Right atrium auricular region (tissue), 2 donors: ENCODE measurements at places on chromosomes 4 and X. TPM values are rescaled to one million over a fixed set of nuclear protein-coding genes. Genes with fewer than 3 reads are reported as not detected.

CPE gene
- total RNA-seq: 93.6 TPM

ODAM gene
- total RNA-seq: not detected

MUC7 gene
- total RNA-seq: not detected

STATH gene
- total RNA-seq: not detected

SHISA3 gene
- 15.5 TPM for total RNA-seq

DNA sequence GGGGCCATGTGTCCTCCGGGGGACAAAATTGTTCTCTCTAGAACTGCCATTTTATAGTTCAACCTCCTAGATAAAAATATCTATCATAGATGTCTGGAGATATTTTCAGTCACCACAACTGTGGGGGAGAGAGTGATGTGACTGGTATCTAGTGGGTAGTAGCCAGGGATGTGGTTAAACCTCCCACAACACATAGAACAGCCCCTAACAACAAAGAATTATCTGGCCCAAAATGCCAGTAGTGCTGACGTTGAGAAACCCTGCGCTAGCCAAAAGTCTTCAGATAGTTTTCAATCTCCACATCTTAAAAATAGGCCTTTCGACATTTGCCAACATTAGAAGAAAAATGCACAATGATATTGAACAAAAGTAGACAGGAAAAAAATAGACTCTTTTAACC, 19.0 kb upstream of the SUPT20HL2 start:
- no peak overlapping the region for H3K27ac ChIP-seq
- no peak for DNase-seq
- no peaks in the 10 kb centered on the region for H3K27me3 ChIP-seq
- H3K4me3 ChIP-seq: no peak overlapping the region
- no peaks in the 10 kb centered on the region for H3K4me1 ChIP-seq
- no peaks in the 10 kb centered on the region for H3K36me3 ChIP-seq

- H3K27ac ChIP-seq: no peak overlapping the region
- H3K36me3 ChIP-seq: no peaks in the 10 kb centered on the region
- no peak for DNase-seq
- H3K27me3 ChIP-seq: peaks cover 24% of the 10 kb centered on the region
- H3K4me1 ChIP-seq: no peaks in the 10 kb centered on the region
Observed at GRCh38 chr4:1793496-1793840, 375 bp downstream of the FGFR3 start.

- no peak overlapping the region for H3K4me3 ChIP-seq
- no peak overlapping the region for H3K27ac ChIP-seq
- no peaks in the 10 kb centered on the region for H3K4me1 ChIP-seq
- H3K27me3 ChIP-seq: no peaks in the 10 kb centered on the region
- DNase-seq: no peak
Observed at GRCh38 chrX:32045149-32045548, 973.3 kb upstream of the FTHL17 start.

DNA sequence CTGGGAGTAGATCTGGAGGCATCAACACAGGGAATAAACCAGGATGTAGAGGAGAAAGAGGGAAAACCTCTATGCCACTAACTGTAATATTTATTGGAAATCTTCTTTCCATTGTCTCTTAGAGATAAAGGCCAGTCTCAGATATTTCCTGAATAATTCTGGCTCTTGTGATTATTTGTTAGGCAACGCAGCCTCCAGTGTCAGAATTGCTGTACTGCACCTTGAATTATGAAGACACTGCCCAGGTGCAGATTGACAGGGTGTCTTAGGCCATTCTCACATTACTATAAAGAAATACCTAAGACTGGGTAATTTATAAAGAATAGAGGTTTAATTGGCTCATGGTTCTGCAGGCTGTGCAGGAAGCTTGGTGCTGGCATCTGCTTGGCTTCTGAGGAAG, 100.7 kb upstream of the ZDHHC15 start:
- H3K36me3 ChIP-seq: no peaks in the 10 kb centered on the region
- no peak for DNase-seq
- H3K4me1 ChIP-seq: no peaks in the 10 kb centered on the region
- H3K27me3 ChIP-seq: no peaks in the 10 kb centered on the region

- H3K27me3 ChIP-seq: no peaks in the 10 kb centered on the region
- no peak overlapping the region for H3K27ac ChIP-seq
Observed at GRCh38 chrX:118736394-118737010, 9.1 kb downstream of the IL13RA1 start.

DNA sequence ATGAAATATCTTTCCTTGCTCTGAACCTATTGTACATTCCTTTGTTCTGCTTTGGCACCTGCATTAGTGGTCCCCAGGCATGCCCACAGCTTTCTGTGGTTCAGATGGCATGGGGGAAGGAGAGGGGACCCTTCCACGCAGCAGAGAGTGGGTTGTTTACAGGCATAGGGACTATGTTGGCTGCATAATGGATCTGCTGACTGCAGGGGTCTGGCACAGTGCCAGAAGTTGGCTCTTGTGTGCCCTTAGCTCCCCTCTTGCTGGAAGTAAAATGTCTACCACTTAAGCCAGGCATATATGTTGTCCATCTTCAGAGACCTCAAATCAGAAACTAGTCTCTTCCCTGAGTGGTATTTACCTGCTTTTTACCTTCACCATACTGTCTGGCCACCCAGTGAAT, 651.9 kb upstream of the PCDH7 start:
- no peak overlapping the region for H3K27ac ChIP-seq
- no peaks in the 10 kb centered on the region for H3K36me3 ChIP-seq
- no peaks in the 10 kb centered on the region for H3K27me3 ChIP-seq
- no peak for DNase-seq
- H3K4me1 ChIP-seq: no peaks in the 10 kb centered on the region
- no peak overlapping the region for H3K4me3 ChIP-seq

DNA sequence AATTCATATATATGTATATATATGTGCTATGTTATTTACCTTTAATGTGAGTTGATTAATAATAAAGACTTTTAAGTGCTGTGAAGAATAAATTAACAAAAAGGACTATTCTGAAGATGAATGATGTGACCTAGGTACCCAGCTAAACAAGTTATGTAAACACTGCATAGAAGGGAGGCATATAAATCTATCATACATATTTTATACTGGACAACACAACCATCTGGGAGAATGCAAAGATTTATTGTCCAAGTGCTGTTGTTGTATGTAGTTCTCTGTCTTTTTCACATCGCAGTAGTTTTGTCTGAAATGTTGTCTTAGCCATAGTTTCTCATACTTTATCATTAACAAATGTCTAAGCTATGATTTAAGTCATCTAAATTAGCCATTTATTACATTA, 337.6 kb downstream of the PCDH18 start:
- H3K27me3 ChIP-seq: no peaks in the 10 kb centered on the region
- no peaks in the 10 kb centered on the region for H3K4me1 ChIP-seq
- no peak for DNase-seq

DNA sequence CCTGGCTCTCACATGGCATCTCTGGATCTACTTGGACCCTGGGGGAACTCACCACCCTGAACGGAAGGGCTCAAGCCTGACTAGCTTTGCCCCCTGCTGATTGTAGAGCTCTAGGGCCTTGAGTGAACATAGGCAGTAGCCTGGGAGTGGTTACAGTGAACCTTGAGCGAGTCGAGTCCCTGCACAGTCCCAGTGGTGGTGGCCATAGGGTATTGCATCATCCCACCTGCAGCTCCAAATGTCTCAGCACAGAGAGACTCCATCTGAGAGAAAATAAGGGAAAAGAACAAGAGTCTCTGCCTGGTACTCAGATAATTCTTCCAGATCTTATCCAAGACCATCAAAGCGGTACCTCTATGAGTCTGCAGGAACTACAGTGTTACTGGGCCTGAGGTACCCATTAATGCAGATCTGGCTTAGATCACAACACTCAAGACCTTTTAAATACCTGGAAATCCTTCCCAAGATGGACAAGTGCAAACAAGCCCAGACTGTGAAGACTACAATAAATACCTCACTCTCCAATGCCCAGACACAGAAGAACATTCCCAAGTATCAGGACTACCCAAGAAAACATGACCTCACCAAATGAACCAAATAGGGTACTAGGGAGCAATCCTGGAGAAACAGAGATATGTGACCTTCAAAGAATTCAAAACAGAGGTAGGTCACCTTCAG, 167.5 kb upstream of the TET2 start:
- no peak overlapping the region for H3K4me3 ChIP-seq
- H3K27ac ChIP-seq: no peak overlapping the region
- no peak for DNase-seq
- no peaks in the 10 kb centered on the region for H3K36me3 ChIP-seq
- no peaks in the 10 kb centered on the region for H3K4me1 ChIP-seq

GRCh38 chrX:39440799-39441284, 639.6 kb downstream of the MID1IP1 start:
- H3K4me1 ChIP-seq: no peaks in the 10 kb centered on the region
- H3K4me3 ChIP-seq: no peak overlapping the region
- DNase-seq: no peak
- no peaks in the 10 kb centered on the region for H3K27me3 ChIP-seq
- no peak overlapping the region for H3K27ac ChIP-seq

- no peak for DNase-seq
- no peaks in the 10 kb centered on the region for H3K36me3 ChIP-seq
- H3K4me1 ChIP-seq: peaks cover 14% of the 10 kb centered on the region
Observed at GRCh38 chr4:26369581-26369980, 48.8 kb downstream of the RBPJ start.

DNA sequence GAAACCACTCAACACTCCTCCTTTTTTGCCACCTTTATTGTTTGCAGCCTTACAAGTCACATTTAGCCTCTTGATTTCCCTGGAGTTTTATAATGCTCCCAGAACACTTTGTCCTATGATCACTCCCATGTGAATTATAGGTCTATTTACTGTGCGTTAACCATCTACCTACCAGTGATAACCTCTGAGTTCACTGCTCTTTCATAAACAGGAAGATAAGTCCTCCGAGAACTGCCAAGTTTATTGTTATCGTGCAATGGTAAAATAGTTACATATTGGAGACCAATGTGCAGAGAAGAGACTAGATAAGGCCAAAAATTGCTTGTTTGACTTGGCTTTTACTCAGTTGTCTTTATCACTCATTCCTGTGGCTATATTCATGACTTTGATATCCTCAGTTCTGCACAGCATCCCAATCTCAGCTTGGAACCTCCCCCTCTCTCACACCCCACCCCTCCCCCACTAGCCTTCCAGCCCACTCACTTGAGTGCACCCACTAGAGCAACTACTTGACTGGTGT, 12.9 kb upstream of the NUDT9 start:
- no peak for DNase-seq
- no peaks in the 10 kb centered on the region for H3K36me3 ChIP-seq
- no peaks in the 10 kb centered on the region for H3K4me1 ChIP-seq
- no peak overlapping the region for H3K27ac ChIP-seq

GRCh38 chrX:29090811-29091210, 503.6 kb downstream of the IL1RAPL1 start:
- no peaks in the 10 kb centered on the region for H3K36me3 ChIP-seq
- no peaks in the 10 kb centered on the region for H3K27me3 ChIP-seq
- no peaks in the 10 kb centered on the region for H3K4me1 ChIP-seq
- no peak overlapping the region for H3K4me3 ChIP-seq
- no peak overlapping the region for H3K27ac ChIP-seq

DNA sequence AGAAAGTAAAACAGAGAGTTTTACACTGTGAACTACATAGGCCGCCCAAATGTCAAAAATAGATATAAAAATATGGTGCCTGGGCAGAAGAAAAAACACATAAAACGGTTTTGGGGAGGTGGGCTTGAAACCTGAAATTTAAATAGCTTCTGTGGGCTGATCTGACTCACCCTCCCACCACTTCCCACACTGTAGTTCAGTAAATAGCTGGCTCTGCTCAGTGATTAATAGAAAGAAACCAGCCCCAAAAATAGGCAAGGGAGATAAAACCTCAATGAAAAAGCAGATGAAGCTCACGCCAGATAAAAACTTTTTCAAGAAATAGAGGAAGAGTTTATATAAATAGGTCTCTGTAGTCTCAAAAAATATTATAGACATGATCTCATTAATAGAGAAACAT, 13.2 kb upstream of the COX7B2 start:
- H3K4me3 ChIP-seq: no peak overlapping the region
- H3K4me1 ChIP-seq: no peaks in the 10 kb centered on the region
- no peak overlapping the region for H3K27ac ChIP-seq
- DNase-seq: no peak
- no peaks in the 10 kb centered on the region for H3K27me3 ChIP-seq

GRCh38 chr4:103887191-103887590, 167.4 kb upstream of the TACR3 start:
- H3K36me3 ChIP-seq: no peaks in the 10 kb centered on the region
- DNase-seq: no peak
- no peaks in the 10 kb centered on the region for H3K27me3 ChIP-seq
- no peak overlapping the region for H3K4me3 ChIP-seq

DNA sequence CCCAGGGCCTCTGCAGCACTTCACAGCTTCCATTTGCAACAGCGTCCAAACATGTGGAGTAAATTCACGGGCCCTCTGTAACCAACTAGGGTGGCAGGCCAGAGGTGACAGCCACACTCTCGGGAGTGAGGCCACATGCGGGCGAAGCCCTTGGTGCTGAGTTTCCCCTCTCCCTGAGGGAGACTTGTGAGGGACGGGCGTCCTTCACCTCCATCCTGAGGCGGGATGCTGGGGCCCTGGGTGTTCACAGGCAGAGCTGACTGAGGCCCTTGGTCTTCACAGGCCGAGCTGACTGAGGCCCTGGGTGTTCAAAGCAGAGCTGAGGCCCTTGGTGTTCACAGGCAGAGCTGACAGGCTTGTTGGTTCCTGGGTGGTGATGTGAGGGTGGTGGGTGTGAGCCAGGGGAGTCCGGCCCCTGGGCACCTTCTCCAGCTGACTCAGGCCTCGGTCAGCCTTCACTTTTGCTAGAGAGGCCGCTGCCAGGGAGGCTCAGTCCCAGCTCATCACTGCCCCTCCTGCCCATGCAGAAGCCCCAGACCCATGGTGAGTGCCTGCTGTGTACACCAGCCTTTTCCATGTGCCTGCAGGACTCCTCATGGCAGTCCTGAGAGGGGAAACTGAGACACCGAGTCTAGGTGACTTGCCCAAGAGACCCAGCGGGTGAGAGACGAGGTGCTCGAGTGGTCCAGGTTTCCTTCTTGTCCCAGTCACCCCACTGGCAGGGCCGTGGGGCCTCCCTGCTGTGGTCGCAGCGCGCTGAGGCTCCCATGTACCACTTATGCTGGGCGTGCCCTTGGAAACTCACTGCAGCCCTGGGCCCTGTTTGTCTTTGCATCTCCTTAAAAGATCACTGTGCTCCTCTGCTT, 8.5 kb downstream of the WFS1 start:
- DNase-seq: no peak
- peaks cover 11% of the 10 kb centered on the region for H3K36me3 ChIP-seq
- H3K4me1 ChIP-seq: no peaks in the 10 kb centered on the region
- H3K4me3 ChIP-seq: no peak overlapping the region
- H3K27me3 ChIP-seq: no peaks in the 10 kb centered on the region

GRCh38 chr4:150005537-150005936, 72.7 kb upstream of the DCLK2 start:
- no peaks in the 10 kb centered on the region for H3K36me3 ChIP-seq
- no peak for DNase-seq
- H3K4me3 ChIP-seq: no peak overlapping the region
- H3K27ac ChIP-seq: peak overlapping the region; percentile 47
- no peaks in the 10 kb centered on the region for H3K27me3 ChIP-seq

DNA sequence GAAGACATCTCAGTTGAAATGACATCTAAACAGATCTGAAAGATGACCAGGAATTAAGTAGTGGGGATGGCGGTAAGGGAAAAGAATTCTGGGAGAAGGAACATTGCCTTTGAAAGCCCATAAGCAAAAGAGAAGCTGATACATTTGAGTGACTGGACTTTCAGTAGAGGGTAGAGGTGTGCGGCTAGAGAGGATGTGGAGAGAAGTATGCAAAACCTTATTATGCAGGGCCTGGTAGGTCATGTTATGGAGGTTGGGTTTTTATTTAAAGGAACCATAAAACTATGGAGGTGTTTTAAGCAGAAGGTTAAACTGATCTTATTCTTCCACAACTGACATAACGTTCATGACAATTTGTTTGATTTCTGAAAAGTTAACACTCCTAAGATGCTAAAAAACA, 36.3 kb downstream of the RPS6KA3 start:
- no peak overlapping the region for H3K27ac ChIP-seq
- peaks cover 8% of the 10 kb centered on the region for H3K4me1 ChIP-seq
- H3K27me3 ChIP-seq: no peaks in the 10 kb centered on the region
- H3K36me3 ChIP-seq: no peaks in the 10 kb centered on the region
